Stimulated activated CD8-positive, alpha-beta memory T cell treated with anti-CD3 and anti-CD28 coated beads, Interleukin-4, amount 100 ng/mL, for 24 hours (primary cell): ENCODE measurements at places on chromosomes 1 and 21.

GRCh38 chr21:38126666-38127303 is 130.0 kb upstream of the KCNJ15 start:
- peak; percentile 23 for DNase-seq

- no peak for DNase-seq
These were observed 10.4 kb upstream of the TMEM9 start for GRCh38 chr1:201164645-201165044.

DNA sequence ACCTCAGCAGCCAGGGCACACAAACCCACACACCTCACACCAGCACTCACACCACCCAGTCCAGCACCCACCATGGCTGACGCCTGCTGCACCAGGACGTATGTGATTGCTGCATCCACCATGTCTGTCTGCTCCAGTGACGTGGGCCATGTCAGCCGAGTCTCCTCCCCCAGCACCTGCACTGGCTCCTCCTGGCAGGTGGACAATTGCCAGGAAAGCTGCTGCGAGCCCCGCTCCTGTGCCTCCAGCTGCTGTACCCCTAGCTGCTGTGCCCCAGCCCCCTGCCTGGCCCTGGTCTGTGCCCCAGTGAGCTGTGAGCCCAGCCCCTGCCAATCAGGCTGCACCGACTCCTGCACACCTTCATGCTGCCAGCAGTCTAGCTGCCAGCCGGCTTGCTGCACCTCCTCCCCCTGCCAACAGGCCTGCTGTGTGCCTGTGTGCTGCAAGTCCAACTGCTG is at the start of gene KRTAP10-8:
Gene KRTAP10-8 (plus strand): TSS at position 51 of the 458 bp plus-strand sequence. CDS start 22 bp downstream, at position 73.
- DNase-seq, result no peak

GRCh38 chr1:195495720-195496635 is 1112.3 kb downstream of the KCNT2 start:
- no peak for DNase-seq

DNA sequence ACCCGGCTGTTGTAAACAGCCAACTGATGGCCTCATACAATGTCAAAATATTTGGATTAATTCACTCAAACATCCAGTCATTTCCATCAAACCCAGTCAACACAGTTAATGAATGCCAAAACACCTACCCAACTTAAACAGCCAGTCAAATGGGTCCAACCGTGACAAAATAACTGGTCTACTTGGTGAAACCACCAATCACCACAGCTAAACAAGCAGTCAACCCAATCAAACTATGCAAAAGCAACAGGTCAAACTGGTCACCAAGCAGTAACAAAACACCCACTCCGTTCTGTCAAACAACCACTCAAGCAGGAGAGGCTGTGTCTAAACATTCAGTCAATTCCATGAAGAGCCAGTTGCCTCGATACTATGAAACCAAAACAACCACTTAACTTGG is 119.2 kb downstream of the FOXD2 start:
- DNase-seq, result no peak
